Fibroblast of lung (primary cell): ENCODE measurements at places on chromosomes 1 and 21. TPM values are rescaled to one million over a fixed set of nuclear protein-coding genes. Genes with fewer than 3 reads are reported as not detected.

The LAMC1 gene
- total RNA-seq, result 408 and 477 TPM in 2 replicates

- no peak for DNase-seq
These were observed 5.8 kb downstream of the WNT3A start for GRCh38 chr1:228012555-228012954.

DNA sequence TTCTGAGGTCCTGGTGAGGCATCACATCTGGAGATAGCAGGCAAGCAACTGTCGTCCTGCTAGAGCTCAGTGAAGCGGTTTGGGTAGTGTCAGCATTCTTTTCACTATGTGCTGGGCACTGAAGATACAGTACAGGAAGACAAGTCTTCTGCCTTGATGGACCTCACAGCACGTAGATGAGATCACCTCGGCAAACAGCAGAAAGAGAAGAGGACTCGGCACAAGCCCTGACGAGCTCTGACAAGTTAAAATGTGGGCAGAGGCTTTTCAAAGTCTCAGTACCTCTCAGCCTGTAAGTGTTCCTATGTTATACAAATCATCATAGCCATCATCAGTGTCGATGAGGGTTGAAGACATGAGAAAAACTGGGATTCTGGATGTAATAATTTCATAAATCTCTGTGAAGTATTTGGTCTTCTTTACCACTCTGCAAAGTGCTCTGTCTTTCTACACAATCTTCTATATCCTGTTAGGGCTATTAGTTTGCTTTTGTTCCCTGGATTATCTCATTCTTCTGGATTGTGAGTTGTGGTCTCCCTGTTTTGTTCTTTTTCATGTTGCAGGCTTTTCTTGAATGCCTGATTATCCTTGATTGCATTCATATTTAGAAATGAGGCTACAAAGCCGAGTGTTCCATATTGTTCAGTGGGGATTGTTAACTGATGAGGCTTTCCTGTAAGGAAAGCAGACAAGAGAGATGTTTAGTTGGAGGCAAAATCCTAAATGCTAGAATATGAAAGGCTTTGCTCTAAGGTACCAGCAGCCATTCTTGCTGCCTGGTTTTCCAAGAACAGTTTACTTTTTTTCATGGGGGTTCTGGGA lies 24.2 kb downstream of the MAEL start:
- DNase-seq, result no peak

The LMX1A gene
- not detected in 2 replicates for total RNA-seq

The HORMAD1 gene
- under 0.01 TPM in 1 of 2 replicates, not detected in the other for total RNA-seq

The BSND gene
- total RNA-seq, result not detected in 2 replicates

GRCh38 chr1:198672124-198672523 lies 33.3 kb downstream of the PTPRC start:
- DNase-seq, result no peak

The DTL gene
- total RNA-seq, result 0.26 and 2.8 TPM in 2 replicates

- DNase-seq, result peak; percentile 82
These were observed 22.9 kb downstream of the SUSD4 start for GRCh38 chr1:223341121-223341520.

- DNase-seq, result peak; percentile 40
These were observed 32.1 kb upstream of the RAB4A start for GRCh38 chr1:229238674-229239415.

DNA sequence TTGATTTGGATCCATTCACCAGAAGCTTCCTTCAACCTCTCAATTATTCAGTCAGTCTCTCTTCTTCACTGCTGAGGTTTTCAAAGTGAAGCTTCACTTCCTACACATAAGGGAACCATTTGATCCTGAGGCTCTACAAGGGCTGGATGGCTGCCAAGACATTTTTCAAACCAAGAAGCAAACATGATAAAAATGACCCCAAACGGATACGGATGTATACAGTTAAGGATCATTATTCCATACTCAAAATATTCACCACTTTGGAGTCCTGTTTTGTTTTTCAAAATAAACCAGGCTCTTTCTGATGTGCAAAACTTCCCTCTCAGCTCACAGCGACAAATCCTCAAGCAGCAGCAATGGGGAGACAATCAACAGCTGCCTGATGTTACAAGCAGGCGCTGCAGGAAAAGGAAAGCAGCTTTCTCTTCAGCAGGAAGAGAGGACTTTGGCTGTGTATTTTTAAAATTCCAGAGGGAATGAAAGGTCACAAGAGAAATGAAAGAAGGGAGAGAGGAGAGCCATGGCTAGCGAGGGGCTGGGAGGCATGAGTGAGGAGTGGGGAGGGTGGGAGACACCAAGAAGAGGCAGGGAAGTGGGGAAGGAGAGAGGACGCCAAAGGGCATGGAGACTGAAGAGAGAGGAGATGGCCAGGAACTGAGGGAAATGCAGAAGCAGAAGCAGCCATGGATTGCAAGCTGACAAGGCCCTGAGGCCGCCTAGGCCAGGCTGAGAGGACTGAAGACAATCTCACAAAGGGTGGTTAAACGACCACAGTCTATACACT lies 145.4 kb downstream of the SLC45A1 start:
- peak; percentile 88 for DNase-seq

The CSF3R gene
- total RNA-seq, result under 0.01 and 0.51 TPM in 2 replicates

- no peak for DNase-seq
These were observed 19.2 kb upstream of the BACH1 start for GRCh38 chr21:29279558-29279957.

DNA sequence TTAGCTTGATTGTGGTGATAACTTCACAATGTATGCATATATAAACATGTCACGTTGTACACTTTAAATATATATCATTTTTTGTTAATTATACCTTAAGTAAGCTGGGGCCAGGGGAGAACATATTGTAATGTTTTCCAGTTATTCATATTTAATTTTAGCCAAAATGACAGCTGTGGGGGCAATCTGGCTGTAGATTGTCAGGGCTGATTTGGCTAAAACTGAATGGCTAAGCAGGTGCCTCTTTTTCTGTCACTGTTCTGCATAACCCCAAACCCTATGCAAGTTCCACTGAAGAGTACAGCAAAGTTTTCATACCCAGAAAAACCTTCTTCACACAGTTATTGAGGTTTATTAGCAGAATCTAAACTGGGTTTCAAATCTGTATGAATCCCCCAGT lies 318.2 kb downstream of the PTPRC start:
- no peak for DNase-seq

GRCh38 chr1:66777831-66778230 lies 23.2 kb downstream of the INSL5 start:
- no peak for DNase-seq

- DNase-seq, result no peak
These were observed 673.0 kb downstream of the USP25 start for GRCh38 chr21:16402752-16403151.

The MTMR11 gene
- total RNA-seq, result 5.6 and 14.0 TPM in 2 replicates

The CELSR2 gene
- total RNA-seq, result 3.1 and 3.5 TPM in 2 replicates

DNA sequence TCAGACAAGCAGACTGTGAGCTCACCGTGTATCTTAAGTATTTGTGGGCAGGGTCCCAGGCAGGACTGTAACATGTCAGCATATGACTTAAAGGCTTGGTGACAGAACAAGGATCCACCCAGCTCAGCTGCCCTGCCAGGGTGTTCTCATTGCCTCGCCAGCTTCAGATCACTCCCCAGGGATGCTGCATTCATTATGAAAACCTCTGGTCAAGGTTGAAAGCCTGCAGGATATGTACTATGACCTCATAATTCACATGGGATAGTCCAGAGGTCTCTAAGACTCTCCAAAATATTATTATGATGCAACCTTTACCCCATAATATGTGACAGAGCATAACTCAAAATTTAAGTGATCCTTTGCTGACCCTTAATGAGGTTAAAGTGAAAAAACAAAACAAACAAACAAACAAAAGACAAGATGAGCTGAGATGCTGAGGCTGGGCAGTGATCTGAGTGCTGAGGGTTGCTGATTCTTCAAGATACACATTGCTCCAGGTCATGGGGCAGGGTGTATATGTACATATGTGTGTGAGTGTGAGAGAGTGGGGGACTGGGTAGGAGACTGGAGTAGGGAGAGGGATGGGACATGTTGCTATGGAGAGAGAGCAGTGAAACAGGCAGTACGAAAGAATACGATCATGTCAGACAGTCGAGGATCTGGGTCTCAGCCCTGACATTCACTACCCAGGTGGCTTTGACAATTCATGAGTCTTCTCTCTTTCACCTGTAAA lies 98.8 kb upstream of the DUSP10 start:
- no peak for DNase-seq

GRCh38 chr1:96472471-96472870 lies 249.1 kb upstream of the PTBP2 start:
- peak; percentile 95 for DNase-seq

DNA sequence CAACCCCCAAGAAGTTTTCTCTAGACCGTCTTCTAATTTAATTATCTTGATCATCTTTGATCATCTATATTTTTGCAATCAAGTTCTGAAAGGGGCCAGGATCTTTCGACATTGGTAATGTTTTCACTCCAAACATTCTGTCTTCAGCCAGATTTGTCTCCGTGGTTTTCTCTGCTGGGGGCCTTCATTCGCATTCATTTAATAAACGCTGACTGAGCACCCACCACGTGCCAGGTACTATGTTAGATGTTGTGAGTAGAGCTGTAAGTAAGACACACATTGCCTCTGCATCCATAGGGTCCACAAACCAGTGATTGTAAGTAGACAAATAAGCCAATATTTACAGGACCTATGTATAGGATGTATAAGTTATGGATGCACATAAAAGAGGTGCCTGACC lies 134.5 kb upstream of the MROH9 start:
- DNase-seq, result no peak

The PEF1 gene
- 72.2 and 78.1 TPM in 2 replicates for total RNA-seq
